HuH-7.5 (cell line): ENCODE measurements at places on chromosomes 3 and 15.

GRCh38 chr3:127867986-127868385 lies 45.7 kb upstream of the MGLL start:
- DNase-seq, result no peak

DNA sequence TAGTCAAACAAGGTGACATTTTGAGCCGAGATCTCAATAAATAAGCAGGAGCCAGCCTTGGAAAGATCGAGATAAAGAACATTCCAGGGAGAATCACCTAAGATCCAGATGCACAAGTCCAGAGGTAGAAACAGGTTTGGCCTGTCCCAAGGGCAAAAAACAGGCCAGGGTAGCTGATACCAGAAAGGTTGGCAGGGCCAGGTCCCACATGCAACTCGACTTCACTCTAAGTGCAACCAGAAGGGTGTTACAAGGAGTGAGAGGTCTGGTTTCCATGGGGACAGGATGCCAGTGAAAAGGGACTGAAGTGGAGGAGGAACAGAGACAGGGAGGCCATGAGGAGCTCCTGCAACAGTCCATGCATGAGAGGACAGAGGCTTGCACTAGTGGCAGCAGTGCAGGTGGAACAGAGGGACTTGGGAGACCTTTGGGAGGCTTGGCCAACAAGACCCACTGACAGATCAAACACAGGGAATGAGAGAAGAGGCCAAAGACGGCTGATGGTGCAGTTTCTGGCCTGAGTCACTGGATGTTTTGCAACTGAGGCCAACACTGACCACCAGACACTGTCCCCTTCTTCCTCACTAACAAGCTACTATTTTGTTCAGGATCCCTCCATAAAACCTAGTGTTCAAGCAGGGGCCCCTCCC lies 5.2 kb downstream of the TPRA1 start:
- DNase-seq, result no peak

GRCh38 chr15:56959318-56959648 lies 40.8 kb downstream of the TCF12 start:
- no peak for DNase-seq

- DNase-seq, result no peak
Measured at GRCh38 chr3:63960048-63960711, 48.0 kb upstream of the SCAANT1 start.

GRCh38 chr15:40832903-40833302 lies 4.4 kb upstream of the PPP1R14D start:
- no peak for DNase-seq

- peak; percentile 60 for DNase-seq
Measured at GRCh38 chr15:73753250-73754130, at the start of gene INSYN1. INSYN1 (minus strand) TSS chr15:73753351; CDS start chr15:73751130, 2,221 bp downstream.

DNA sequence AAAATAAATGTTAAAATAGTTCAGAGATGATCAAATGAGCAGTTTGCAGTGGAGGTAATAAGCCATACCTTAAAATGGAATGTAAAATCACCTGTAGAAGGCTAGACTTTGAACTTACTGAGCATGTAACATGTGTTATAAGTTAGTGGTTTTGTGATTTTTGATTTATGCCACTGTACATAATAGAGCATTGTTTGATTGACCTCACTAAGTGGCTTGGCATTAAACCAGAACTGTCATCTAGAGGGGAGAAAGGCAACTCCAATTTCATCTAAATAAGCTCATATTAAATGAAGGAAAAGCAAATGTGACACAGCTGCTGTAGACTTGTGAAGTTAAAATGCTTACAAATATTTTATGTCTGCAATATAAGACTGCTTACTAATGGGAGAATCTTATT lies 387.9 kb downstream of the ZIC1 start:
- DNase-seq, result no peak

- no peak for DNase-seq
Measured at GRCh38 chr3:114179575-114179974, 723 bp upstream of the DRD3 start.

- DNase-seq, result no peak
Measured at GRCh38 chr3:37813403-37813802, 48.3 kb upstream of the CTDSPL start.

- no peak for DNase-seq
Measured at GRCh38 chr15:52093539-52094510, 18.8 kb downstream of the BCL2L10 start.

- DNase-seq, result no peak
Measured at GRCh38 chr3:157242836-157243235, 82.9 kb upstream of the CCNL1 start.

GRCh38 chr3:106067711-106068110 lies 198.9 kb upstream of the CBLB start:
- no peak for DNase-seq

GRCh38 chr3:168442502-168442901 lies 346.8 kb upstream of the GOLIM4 start:
- no peak for DNase-seq

- no peak for DNase-seq
Measured at GRCh38 chr15:48324949-48325348, 6.3 kb upstream of the DUT start.

DNA sequence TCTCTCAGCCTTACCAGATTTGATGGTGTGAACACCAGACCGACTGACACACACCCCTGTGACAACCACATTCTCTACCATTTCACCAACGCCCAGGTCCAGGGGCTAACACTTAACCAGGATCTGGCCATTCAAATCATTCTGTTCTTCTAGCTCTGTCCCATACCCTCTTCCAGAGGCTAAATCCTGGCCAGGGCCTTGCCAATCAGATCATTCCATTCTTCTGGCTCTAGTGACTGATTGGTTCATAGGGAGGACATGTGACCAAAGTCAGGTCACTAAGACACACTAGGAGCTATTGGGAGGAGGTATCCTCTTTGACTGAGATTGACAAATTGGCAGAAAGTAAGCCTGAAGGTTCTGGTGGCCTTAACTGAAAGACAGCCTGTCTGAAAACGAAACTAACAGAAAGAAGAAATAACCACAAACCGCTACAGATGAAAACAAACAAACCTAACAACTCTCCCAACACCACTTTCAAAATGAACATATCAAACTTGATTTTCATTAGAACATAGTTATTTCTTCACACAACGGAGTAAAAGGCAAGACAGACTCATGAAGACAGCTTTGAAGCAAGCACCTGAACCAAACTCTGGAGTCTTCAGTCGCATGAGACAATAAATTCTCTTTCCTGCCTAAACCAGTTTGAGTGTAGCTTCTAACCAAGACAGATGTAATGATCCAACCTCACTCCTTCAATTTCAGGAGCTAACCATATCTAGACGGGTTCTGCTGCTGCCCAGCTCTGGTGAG lies 68.5 kb downstream of the TRANK1 start:
- DNase-seq, result no peak

DNA sequence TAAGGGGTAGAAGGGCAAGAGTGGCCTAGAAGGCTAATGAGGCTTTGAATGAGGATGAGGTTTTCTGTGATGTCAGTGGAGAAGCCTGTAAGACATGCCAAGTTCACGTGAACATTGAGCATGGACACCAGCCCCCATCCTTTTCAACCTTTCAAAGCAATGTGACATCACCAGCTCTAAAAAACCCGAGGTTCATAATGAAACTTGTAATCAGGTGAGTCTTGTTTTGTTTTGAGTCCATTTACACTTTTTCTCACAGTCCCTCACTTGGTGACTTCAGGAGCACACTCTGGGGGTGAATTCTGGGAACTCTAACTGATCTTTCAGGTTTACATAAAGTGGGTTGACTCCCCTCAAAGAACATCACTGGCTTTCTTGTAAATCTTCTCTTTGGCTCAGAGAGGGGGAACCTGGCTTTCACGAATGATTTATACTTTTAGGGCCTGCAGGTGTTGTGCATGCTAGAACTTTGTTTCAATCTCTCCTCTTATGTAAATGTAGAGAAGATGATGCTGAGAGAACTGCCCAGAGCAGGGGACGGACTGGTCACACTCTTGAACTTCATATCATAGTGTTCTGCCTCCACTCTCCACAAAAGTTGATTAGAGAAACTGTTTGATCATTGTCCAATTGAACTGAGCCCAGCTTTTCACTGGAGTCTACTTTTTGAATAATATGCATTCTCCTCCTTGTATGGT lies 224.7 kb upstream of the SATB1 start:
- no peak for DNase-seq

DNA sequence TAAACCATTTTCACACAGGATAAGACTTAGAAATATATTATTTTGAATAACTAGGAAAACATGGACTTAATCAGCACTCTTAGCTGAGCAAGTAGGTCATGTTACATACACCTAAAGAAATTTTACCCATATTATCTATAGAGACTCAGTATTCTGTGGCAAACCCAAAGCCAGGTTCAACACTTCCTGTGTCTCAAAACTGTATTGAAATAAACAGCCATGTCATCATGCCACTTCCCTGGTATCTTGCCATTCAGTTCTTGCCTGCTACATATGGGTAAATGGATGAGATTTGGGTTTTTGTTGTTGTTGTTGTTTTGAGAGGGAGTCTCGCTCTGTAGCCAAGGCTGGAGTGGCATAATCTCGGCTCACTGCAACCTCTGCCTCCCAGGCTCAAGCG lies 141.5 kb upstream of the PLXND1 start:
- no peak for DNase-seq

- DNase-seq, result no peak
Measured at GRCh38 chr15:62901087-62901486, 141.5 kb upstream of the TPM1 start.

GRCh38 chr3:64880916-64881315 lies 193.1 kb upstream of the ADAMTS9 start:
- no peak for DNase-seq

GRCh38 chr3:159273608-159274007 lies 471.8 kb downstream of the MFSD1 start:
- DNase-seq, result peak; percentile 7

- DNase-seq, result no peak
Measured at GRCh38 chr3:10189557-10190354, 25.0 kb downstream of the IRAK2 start.

DNA sequence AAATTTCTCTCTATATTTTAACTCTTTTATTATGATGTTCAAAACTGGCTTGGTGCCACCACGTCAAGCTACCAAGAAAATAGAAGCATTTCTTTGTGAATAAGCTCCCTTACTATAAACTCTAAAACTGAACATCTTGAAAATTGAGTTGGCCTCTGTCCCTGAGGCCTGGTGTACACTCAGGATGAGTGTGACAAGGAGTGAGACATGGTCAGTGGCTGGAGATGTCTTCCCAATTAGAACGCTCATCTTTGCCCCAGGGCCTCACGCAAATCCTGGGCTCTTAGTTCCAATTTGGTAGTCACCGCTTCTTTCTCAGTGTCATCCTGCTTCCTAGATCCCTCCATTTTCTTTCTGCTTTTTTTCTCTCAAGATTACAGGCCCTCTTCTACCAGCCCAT lies 26.2 kb downstream of the SLC2A2 start:
- no peak for DNase-seq

- DNase-seq, result no peak
Measured at GRCh38 chr3:111593666-111594065, 1.5 kb downstream of the ZBED2 start.

GRCh38 chr15:41971895-41972252 lies 483 bp downstream of the EHD4 start:
- DNase-seq, result no peak

- no peak for DNase-seq
Measured at GRCh38 chr3:12878141-12878574, 36.8 kb upstream of the RPL32 start.

- no peak for DNase-seq
Measured at GRCh38 chr3:197460639-197461038, 95.1 kb downstream of the BDH1 start.

- DNase-seq, result no peak
Measured at GRCh38 chr15:47741907-47742306, 24.6 kb downstream of the SEMA6D start.
